ENCODE measurements at places on chromosomes 16 and 17.

DNA sequence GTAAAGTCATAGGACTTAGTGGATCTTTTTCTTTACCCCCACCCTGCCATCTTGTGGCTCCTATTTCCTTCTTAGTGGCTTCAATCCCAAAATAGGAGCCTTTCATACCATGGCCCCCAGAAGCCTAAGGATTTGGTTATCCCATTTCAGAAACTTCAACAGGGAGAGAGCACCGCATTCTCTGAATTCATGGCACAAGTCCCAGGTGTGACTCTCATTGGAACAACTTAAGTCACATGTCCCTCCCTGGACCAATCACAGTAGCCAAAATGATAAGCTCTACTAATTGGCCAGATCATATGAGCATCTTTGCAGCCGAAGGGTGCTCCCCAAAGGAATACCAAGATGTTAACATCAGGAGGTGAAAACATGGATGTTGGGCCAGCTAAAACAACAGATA, 43.2 kb downstream of the AXIN2 start:
- DNase-seq = no peak

- no peak for DNase-seq
Measured at GRCh38 chr16:66154801-66155200, 211.7 kb upstream of the CDH5 start.

DNA sequence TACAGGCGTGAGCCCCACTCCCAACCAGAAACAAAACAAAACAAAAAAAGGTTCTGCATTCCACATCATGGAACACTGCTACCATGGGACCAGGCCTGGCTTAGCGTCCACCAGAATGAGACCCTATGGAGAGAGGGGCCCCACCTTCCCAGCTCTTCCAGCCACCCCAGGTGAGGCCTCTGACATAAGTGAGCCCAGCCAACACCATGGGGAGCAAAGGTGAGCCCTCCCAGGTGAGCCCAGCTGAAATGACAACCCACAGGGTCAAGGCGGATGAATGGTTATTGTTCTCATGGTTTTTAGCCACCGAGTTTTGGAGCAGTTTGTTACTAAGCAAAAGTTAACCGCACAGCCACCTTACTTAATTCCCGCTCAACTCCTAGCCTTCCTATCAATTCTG, 16.3 kb downstream of the LGALS3BP start:
- DNase-seq = no peak

DNA sequence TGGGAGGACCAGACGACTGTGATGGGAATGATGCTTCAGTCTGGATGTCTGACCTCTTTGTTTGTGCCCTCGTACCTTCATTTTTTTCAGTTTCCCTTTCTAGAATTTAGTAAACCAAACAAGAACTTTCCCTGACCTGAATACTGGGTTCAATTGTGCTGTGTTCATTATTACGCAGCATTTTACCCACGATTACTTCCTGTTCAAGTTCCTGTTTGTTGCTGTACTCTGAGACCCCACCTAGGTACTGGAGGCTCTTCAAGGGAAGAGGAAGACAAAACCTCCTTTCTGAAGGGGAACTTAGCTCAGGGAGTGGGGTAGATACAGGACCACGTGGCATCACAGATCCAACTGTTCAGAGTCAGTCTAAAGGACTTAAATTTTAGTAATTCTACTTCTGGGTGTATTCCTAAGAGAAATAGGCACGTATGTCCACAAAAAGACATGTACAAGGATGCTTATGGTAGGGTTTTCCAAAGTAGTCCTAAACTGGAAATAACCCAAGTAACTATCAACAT, 9.2 kb upstream of the PRKCB start:
- DNase-seq = no peak

DNA sequence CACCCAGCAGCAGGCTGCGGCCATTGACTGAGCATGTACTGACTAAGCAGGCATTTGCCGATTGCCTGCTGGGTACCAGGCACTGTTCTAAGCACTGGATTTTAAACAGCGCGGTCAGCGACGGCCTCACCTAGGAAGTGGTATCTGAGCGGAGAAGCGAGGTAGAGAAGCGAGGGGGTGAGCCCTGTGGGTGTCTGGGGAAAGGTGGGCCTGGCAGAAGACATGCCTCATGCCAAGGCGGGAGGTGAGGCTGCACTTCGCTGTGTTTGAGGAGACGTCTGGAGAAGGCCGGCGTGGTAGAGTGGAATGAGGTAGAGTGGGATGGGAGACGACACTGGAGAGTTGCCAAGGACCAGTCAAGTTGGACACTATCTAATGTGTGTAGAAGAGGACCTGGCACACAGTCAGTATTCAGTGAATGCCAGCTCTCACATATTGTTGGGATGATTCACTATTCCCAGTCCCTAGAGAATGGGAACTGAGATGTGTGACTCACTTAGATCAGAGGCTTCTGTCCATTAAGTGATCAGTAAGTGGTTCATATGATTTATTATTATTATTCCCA, 14.4 kb downstream of the SYCE1L start:
- DNase-seq = no peak

DNA sequence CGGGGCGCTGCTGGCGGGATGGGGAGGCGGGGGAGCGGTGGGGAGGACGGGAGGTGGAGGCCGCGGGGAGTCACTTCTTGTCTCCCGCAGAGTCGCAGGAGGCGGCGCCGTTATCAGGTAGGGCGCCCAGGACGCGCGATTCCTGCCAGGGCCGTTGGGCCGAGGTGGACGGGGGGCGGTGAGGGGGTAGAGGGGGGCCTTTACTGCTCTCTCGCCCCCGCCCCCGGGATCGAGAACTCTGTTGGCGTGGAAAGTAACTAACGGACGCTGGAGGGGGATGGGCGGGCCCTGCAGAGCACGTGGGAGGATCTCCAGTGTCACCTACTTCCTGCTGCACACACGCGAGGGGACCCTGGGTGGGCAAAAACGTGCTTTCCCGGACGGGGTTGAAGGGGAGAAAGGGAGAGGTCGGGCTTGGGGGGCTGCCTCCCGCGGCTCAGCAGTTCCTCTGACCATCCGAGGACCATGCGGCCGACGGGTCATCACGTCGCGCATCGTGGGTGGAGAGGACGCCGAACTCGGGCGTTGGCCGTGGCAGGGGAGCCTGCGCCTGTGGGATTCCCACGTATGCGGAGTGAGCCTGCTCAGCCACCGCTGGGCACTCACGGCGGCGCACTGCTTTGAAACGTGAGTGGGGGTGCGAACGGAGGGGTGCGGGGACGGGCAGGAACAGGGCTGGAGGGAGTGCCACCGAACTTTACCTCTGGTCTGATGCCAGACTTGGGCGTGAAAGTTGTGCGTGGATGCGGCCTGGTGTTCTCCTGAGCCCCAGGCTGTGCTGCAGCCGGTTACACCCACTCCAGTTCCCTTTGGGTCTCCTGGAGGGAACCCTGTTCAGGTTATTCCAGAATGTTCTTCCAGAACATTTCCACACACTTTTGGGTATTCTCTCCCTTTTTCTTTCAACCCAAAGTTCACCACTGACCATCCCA, 569 bp downstream of the PRSS21 start:
- DNase-seq = no peak

DNA sequence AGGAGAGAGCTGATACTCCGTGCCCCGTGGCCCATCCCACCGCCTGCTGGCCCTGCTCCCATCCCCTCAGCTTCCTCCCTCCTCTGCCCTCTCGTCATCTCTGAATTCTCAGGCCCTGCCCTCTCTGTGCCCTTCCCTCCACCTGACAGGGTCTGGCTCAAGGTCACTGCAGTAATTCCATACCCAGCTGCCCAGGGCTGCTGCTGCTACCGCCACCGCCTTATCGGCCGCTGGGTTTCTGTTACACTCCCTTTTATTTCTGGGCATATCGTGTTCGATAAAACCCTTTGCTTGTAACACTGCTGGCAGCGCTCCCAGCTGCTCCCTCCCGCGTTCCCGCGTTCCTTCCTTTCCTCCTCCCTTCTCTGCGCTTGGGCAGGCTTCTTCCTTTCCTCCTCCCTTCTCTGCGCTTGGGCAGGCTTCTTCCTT, 1.2 kb downstream of the EPN3 start:
- peak; percentile 30 for DNase-seq

GRCh38 chr16:84461413-84462295, 42.8 kb downstream of the MEAK7 start:
- no peak for DNase-seq

- no peak for DNase-seq
Measured at GRCh38 chr17:78330570-78331224, 29.2 kb downstream of the SOCS3 start.

GRCh38 chr17:42408061-42408460, 15.0 kb downstream of the CAVIN1 start:
- DNase-seq = no peak

- no peak for DNase-seq
Measured at GRCh38 chr17:65027305-65027704, 29.2 kb downstream of the GNA13 start.

- no peak for DNase-seq
Measured at GRCh38 chr16:89257281-89257731, 39.8 kb downstream of the ZNF778 start.

DNA sequence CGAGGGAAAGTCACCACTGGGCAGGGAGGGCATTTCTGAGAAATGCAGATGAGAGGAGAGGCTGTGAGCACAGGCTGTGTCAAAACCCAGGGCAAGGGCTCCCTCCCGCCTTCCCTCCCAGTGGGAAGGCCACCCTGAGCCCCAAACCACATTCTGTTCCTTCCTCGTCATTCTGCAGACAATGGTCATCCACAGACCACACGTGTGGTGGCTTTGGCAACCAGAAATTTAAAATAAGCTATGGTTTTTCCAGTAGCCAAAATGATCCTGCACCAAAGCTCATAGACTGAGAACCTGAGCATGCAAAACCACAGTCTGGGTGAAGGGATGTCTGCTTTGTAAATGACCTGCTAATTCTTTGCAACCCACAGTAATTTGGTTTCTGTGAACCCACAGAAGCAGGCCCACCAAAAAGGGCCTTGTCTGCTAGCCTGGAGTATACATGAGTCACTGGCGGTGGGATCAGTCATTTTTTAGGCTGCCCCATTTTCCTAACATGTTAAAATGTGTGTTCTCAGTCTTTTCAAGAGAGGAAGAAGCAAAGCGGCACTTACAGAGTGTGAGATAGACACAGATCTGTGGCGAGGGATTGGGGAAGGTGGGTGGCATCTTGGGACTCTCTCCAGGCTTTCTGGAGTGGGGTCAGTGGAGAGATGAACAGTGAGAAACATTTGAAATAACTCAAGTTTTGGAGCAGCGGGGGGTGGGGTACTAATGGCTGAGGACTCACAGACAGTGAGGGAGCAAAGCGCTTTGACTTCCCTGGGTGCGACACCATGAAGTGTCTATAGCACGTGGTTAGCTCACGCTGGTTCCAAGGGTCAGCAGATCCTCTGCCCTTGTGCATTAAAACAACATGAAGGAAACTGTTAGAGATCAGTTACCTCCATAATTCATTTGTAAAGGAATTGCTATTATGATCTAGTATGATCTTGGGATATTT, 20.5 kb downstream of the GRB7 start:
- DNase-seq = no peak

GRCh38 chr17:58238147-58238634, at the start of gene LPO:
Gene LPO (plus strand): TSS chr17:58238584. CDS start chr17:58242980, 4,396 bp downstream.
- DNase-seq = no peak

DNA sequence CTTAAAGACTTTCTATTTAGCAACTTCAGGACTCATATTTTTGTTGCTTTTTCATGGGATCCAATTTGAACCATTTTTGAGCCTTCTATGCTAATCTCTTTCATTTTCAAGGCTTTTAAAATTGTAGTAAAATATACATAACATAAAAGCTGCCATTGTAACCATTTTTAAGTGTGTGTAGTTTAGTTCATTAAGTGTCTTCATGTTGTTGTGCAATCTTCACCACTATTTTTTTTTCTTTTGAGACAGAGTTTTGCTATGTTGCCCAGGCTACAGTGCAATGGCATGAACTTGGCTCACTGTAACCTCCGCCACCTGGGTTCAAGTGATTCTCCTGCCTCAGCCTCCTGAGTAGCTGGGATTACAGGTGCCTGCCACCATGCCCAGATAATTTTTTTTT, 451.6 kb downstream of the TMEM114 start:
- DNase-seq = no peak

DNA sequence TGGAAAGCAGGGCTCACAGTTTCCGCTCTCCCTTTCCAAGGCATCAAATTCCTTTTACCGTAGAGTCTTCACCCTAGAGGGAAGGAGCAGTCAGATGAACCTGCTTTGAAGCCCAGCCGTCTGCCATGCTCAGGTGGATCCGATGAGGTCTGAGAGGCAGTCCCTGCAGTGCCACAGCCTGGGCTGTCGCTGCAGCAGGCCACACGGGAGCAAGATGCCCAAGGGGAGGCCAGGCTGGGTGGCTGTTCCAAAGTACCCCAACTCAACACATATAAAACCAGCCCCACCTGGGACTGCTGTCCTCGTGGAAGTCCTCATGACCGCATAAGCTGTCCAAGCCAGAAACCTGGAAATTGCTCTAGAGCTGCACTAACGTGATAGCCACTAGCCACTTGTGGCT, 4.9 kb upstream of the LIMD2 start:
- no peak for DNase-seq
